Metanephros (tissue), 2 donors: ENCODE measurements at places on chromosomes 6 and 20. TPM values are rescaled to one million over a fixed set of nuclear protein-coding genes. Genes with fewer than 3 reads are reported as not detected.

Gene WFDC12
- total RNA-seq, result not detected

Gene TINAG
- total RNA-seq, result 17.2 TPM

Gene SPAG4
- 2.9 TPM for total RNA-seq

Gene MCHR2
- not detected for total RNA-seq

Gene TP53TG5
- 0.12 TPM for total RNA-seq

Gene TXLNB
- 24.2 TPM for total RNA-seq

Gene HLA-DQB2
- total RNA-seq, result not detected

Gene TFAP2B
- total RNA-seq, result 4.7 TPM

Gene ZNF334
- 13.5 TPM for total RNA-seq
